ENCODE measurements at places on chromosomes 3 and 15.

DNA sequence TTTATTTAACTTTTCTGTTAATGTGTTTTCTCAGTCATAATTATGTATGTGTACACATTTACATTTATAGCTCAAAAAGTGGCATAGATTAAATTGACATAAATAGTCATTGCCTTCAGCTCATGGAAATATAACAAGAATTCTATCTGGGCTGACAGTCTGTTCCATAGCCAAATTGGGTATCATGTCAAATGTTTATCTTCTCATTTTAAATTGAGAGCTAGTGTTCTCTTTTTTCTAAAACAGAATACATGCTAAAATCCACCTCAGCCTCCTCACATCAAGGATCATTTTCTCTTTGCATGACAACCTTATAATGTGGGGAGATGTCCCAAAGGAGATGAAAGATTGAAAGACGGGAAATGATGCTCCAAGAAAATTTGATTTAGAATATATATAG, 144.1 kb upstream of the BCHE start:
- no peak for DNase-seq

DNA sequence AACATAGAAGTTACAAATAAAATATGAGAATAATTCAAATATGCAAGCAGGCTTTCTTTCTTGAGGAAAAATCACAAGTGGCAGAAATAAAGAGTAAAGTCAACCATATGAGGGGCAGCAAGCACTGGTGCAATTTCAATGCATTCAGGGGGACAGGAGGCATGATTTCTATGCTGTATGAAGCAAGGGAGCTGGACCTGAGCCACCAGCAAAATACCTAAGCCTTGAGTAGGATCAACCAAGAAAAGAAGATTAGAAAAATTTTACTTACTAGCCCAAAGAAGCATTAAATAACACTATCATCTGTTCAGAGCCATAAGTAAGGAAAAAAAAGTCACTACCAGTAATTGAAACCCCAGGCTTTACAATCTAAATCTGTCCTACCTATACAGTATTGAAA, 6.3 kb downstream of the ADGRG7 start:
- DNase-seq: no peak

DNA sequence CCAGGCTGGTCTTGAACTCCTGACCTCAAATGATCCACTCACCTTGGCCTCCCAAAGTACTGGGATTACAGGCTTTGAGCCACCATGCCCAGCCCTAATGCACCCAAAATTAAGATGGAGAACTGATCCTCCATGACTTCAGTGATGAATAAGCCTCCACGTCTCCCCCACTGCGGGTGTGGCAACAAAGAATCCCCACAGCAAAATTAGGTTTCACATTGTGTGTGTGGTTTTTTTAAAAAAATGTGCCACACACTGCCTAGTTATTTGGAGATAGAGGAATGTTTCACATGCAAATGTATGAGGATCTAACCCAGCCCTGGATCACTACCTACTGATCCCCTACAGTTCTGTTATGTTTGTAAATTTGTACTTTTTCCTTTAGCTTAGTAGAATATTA, 17.3 kb downstream of the HDAC11 start:
- no peak for DNase-seq

DNA sequence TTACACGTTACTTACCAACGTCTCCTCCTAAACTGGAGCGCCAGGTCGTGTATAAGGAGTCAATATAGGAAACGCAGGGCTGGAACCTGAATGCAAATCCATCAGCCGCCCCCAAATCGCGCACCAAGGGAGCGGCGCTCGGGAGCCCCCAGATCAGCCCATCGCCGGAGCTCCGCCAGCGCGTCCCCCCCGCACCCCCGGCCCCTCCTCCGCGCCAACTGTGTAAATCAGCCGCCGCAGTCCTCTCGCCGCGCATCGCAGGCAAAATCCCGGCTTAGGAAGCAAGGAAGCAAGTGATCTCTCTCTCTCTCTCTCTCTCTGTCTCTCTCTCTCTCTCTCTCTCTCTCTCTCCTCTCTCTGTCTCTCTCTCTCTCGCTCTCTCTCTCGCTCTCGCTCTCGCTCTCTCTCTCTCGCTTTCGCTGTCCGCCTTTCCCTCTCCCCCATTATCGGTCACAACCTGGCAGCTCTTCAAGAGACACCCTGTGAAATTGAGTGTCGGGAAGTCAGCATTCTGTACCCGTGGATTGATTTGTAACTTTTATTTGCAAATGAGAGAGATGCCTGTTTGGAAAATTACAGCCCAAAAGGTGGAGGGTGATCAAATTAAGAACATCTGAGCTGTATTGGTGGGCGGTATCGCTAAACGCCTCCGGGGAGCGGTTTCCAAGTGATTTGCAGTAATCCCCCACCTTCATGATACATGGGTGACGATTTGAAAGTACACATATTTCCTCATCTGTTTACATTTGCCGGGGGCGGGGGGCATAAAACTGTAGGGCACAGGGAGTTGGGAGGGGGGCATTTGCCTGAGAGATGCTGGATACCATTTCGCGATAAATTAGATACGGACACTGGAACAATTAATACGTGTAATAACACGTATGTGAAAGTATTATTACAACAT, 645 bp upstream of the SLITRK3 start:
- no peak for DNase-seq

DNA sequence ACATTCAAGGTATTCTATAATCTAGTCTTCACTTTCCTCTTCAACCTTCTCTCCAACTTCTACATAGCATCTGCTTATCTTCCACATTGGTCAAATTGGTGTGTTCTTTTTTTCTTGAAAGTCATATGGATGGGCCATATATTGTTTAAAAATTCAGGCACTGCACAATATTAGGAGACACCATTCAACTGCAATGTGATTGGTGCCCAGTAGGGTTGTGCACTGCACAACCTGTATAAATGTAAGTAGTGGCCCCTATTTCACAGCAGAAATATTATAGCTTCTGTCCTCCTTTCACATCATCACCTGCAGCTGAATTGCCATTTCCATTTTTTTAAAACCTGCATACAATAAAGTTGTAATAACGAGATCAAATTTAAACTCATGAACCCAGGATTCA, 18.1 kb upstream of the GOLIM4 start:
- DNase-seq: no peak

DNA sequence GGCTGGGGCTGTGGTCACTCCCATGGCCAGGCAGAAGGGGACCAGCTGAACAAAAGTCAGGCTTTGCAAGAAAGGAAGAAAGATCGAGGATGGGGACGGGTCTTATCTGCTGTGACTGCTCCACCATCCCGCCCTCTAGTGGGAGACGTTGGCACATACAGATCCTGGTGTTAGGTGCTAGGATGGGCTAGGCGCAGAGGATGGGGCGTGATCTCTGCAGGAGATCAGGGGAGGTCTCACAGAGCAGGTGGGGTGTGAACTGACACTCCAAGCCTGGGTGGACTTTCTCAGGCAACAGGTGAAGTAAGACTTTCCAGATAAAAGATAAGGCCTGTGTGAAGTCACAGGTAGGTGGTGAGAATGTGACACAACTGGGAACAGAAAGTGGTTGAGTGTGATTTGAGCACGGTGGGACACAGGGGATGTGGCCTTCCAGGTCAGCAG, 141.9 kb upstream of the SMAD3 start:
- no peak for DNase-seq

- DNase-seq: no peak
These were observed 80.4 kb downstream of the TGFBR2 start for GRCh38 chr3:30686799-30687198.

GRCh38 chr15:96333131-96334016, 2.9 kb downstream of the NR2F2 start:
- DNase-seq: peak; percentile 54

DNA sequence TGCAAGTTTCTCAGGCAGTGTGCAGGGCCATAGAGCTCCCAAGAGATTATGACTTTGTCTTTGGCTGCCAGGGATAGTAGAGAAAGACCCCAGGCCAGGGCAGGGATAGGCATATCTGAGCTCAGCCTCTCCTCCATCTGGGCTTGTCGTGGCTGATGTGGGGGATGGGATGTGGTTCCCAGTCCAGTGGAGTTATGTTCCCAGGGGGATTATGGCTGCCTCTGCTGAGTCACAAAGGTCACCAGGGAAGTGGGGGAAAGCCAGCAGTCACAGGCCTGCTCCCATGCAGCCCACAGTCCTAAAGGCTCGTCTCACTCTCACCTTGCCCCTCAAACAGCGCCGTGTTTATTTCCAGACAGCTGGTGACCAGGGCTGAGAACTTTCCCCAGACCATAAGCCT, 354.9 kb downstream of the SI start:
- no peak for DNase-seq

DNA sequence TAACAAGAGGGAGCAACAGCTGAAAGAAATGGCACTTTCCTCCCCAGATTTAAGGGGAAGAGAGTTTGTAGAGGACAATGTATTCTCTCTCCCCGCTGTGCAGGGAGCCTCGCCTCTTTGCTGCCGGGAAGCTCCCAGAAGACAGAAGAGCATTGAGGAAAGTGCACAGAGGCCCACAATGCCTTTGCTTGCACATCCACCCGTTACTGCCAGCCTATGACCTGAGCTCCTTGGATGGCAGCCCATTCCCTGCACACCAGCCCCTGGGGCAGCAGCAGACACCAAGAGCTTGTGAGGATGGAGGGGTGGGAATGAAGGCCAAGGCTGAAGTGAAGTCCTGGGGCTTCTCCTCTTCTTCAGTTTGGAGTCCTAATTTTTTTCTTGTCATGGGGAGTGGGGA, 67.0 kb downstream of the CLDN11 start:
- DNase-seq: no peak

DNA sequence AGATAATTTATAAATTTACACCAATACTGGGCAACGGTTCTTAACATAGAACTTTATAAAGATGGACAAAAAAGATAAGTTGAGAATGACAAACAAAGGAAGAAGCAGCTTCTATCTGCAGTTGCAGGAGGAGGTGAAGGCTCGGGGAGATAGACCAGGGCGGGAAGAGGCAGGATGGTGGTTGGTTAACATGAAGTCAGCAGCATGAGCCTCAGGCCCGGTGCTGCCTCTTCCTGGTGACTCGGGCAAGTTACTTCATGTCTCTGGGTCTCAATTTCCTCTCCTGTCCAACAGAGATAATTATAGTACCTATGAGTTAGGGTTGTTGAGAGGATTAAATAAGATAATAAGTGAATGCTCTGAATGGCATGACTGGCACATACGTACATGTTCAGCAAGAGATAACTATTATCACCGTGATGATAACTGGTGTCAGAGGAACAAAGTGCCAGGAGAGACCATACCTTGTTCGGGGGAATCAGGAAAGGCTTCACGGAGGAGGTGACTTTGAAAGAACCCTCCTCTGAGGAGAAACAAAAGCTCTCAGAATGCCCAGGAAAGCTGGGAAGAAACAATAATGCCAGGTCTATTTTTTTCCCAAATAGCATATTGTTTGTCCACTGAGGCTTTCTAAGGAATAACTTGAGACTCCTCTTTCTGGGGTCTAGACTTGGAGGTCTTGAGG, 4.4 kb downstream of the PAK6 start:
- DNase-seq: no peak

DNA sequence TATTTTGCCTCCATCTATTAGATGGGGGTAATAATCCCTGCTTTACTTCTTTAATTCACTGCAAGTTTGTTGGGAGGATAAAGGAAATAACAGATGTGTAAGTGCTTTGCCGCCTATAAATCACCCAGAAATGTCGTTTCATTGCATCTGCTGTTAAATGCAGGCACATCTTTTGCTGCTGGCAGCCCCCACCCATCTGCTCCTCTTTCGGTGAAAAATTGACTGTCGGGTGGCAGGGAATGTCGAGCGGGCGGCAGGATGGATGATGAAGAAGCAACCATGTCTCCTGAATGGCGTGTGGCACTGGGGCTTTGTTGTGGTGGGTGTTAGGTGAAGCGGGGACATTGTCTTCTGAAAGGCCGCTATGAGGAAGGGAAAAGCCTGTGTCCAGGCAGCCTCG, 543 bp upstream of the REC114 start:
- DNase-seq: no peak

GRCh38 chr15:35885870-35886269, 339.9 kb upstream of the DPH6 start:
- no peak for DNase-seq

- no peak for DNase-seq
These were observed 11.7 kb downstream of the SLC30A4 start for GRCh38 chr15:45510758-45511280.

DNA sequence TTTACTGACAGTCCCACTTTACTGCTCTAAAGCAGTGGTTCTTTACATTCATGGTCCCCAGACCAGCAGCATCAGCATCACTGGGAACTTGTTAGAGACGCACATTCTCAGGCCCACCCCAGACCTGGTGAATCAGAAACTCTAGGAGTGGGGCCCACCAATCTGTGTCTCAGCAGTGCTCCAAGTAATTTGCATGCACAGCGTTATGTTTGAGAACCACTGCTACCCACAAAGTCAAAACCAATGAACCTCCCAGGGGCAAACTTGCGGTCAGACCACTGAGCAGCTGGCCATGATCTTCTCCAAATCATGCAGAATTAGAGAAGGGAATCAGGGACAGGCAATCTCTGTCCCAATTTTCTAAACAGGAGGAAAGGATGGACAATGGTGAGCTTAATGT, 58.5 kb downstream of the ST8SIA2 start:
- DNase-seq: no peak

GRCh38 chr15:70037292-70037640, 60.5 kb downstream of the TLE3 start:
- no peak for DNase-seq

GRCh38 chr3:124260206-124260915, 268.4 kb upstream of the ROPN1 start:
- no peak for DNase-seq

- no peak for DNase-seq
These were observed 2.7 kb downstream of the ARPP21 start for GRCh38 chr3:35641920-35642527.

DNA sequence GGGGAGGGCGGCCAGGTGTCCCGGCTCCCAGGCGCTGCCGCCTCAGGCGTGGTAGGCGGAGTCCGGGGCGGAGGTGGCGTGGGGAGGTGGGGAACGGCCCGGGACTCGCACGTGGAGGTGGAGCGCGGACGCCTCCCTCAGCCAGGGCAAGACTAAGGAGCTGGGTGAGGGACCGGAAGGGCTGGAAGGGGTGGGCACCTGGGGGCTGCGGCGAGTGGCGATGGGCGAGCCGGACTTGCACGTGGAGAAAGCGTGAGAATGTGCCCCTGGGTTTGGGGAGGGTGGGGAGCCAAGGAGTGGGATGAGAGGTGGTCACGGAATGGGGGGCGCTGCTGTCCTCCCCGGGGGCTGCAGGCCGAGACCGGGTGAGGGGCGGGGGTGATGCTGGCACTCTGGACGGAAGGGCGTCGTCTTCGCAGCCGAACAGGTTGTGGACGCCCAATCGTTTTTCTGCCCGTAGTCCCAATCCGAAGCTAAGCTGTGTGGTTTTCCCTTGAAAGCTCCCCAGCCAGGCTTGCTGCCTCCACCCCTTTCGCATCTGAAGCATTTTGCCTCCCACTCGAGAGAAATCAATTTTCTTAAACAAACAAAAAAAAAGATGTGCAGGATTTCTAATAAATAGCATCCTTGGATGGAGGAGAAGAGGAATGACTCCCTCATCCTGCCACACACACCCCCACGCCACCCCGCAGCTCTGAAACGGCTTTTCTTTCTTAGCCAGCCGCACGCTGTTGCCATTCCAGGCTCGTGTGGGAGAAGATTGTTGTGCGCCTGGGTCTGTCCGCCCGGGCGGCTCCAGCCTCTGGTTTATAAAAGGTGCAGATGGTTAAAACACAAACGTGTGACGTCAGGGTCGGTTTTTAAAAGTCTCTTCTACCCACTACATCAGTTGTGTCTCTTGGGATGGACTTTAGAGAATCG, 62.5 kb upstream of the ANKRD28 start:
- peak; percentile 46 for DNase-seq

GRCh38 chr15:43249236-43249635, 17.5 kb downstream of the TGM5 start:
- DNase-seq: no peak
